ENCODE measurements at places on chromosomes 5 and 9.

DNA sequence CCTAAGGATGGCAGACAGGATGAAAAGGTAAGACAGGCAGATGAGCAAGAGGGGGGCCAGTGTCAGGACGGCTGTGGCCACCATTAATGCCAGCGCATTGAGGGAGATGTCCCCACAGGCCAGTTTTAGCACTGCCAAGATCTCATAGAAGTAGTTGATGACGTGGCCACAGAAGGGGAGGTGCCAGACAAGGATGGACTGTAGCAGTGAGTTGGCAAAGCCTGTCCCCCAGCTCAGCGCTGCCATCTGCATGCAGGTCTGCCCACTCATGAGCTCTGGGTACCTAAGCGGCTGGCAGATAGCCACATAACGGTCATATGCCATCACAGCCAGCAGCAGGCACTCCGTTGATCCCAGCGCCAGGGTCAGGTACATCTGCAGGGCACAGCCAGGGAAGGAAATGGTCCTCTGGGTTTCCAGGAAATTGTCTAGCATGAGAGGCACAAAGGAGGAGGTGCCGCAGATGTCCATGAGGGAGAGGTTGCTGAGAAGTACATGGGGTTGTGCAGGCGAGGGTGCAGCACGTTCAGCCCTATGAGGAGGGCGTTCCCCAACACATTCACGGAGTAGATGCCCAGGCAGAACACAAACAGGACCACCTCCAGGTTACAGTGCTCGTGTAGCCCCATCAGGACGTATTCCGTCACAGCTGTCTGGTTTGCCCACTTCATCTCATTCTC is 10.8 kb downstream of the OR13J1 start:
- no peak for DNase-seq

- DNase-seq, result no peak
Measured at GRCh38 chr5:102286476-102286875, 9.6 kb downstream of the SLCO4C1 start.

GRCh38 chr5:44665101-44665701 is 143.5 kb upstream of the MRPS30 start:
- DNase-seq, result no peak

GRCh38 chr5:32258424-32258823 is 54.3 kb downstream of the MTMR12 start:
- no peak for DNase-seq

DNA sequence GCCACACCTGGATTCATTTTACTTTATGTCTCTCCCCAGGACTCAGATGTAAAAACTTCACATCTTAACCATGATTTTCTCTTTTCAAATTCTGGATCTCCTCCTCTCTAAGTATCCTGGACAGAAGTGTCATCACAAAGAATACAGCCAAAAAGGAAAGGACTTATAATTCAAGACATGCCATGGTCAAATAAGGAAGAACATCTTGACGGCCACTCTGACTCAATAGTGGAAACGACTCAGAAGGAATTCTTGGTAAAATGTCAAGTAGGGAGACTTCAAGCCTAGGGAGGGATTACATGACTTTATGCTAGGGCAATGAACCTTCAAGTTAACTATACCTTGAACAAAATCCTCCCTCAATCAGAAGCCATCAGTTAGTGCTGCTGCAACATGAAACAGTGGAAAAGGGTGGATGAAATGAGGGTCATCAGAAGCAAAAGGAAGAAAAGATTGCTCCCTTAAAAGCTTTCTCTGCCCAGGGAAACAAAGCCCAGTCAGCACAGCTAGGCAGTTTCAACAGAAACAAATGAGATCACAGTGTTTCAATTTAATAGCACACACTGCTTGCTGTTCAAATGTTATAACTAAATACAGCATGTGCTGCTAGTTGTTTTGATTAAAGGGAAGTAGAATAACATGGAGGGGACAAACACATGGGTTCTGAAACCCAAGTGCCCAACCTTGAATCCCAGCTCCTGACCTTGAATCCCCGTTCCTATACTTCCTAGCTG is 101.4 kb downstream of the LPAR1 start:
- DNase-seq, result no peak

DNA sequence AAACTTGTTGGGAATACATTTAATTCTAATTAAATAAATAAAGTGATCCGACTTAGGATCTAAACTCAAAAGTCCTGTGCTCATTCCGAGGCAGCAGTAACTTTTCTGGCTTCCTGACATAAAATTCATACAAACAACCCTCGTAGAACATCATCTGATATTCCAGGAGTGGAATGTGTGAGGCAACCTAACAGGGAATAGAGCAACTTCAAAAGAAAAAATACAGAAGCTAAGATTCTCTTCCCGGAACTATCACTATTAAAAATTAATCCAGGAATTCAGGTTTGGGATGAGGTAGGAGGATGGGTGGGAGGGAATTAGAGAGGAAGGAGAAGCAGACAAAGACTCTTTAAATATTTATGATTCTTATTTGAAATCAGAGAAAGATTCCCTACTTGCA is 32.9 kb upstream of the TRIO start:
- no peak for DNase-seq

DNA sequence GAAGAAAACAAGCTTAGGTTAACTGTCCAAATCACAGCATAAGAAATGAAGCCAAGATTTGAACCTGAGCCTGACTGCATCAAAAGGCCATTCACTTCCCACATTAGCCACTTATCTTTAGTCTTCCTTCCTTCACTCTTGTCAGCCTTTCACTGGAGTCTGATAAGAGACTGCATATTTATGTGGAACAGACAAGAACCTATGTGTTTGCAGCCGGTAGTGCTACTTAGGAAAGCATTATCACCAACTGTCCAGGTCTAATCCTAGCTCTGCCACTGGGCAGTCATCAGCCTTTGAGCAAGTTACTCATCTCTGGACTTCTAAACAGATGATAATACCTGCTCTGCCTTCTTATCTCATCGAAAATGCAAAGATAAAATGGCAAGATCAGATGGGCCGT is 12.1 kb upstream of the ATP6V0E1 start:
- DNase-seq, result no peak

GRCh38 chr9:87882627-87883026 is at the start of gene SPATA31E1:
Gene SPATA31E1, plus strand, starts transcription at chr9:87882877. Its CDS starts 15 bp downstream, at chr9:87882892.
- DNase-seq, result no peak

GRCh38 chr5:56330167-56330566 is 97.0 kb upstream of the ANKRD55 start:
- DNase-seq, result no peak

DNA sequence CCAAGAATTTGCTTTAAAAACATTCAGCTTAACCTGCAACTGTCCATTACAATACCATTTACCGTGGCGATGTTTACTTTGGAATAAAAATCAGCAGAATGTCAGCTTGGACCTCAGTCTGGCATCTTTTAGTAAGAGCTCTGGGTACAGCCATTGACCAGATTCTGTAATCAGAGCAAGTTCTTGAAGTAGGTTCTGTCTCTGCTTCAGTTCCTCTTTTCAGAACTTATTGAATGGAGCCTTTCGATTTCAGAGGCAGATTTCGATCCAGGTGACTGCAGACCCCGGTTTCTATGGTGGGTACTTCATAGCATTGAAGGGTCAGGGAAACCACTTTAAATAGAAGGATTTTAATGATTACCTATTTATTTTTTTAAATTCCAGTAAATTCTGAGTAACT is 53.4 kb upstream of the SV2C start:
- no peak for DNase-seq

DNA sequence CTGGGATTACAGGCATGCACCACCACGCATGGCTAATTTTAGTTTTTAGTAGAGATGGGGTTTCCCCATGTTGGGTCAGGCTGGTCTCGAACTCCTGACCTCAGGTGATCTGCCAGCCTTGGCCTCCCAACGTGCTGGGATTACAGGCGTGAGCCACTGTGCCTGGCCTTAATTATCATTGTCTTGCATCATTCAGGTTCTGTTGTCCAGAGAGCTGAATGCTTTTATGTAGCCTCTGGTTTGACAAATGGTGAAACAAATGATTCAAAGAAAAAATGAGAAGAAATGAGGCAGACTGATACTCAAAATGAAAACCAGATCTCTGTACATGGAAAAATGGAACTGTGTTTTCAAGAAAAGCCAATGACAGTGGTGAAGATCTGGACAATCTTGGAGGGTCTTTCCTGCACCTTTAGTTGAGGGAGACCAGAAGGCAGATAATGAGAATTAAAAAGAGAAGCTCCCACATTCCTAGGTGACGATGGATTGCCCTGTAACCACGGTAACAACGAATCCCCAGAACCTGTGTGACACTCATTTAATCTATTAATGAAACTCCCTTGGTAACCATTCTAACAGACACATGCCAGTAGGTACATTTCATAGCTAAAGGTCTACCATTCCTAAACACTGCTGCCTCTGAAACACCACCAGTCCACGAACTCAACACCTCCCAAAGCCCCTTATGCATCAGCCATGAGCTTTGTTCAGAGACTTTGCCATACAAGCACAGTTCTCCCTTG is 1.6 kb downstream of the TEX48 start:
- no peak for DNase-seq

GRCh38 chr9:17578911-17579793 is at the start of gene SH3GL2:
Gene SH3GL2, plus strand, starts transcription at chr9:17579066.
- no peak for DNase-seq

GRCh38 chr5:62934319-62934718 is 355.7 kb downstream of the LRRC70 start:
- DNase-seq, result no peak

DNA sequence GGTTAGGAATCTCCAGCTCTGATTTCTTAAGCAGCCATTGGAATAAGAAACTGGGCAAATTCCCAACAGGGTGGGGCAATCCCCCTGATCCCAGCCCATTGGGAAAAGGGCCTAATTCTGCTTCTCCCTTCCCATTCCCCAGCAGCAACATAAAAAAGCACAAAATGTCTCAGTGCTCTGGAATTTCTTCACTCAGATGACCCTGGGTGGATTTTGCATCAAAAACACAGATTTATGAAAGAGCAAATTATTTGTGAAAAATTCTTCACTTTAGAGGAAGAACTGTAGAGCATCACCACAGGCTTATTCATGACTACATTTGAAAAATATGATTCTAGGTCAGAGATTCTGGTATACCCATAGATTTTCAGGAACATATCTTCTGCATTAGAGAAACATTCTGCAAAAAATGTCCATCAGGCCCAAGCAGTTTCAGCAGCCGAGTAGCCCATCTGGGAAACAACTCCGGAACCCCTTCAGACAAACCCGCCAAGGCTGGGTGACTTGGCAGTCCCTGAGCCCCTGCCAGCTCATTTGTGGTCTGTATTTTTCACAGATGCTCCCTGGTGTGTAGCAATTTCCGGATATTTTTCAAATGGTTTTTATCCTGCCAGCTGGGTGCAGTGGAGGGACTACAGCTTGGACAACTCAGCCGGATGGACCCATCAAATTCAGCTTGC is 102.1 kb upstream of the RANBP3L start:
- DNase-seq, result no peak
